ENCODE measurements at places on chromosomes 13 and 19. TPM values are rescaled to one million over a fixed set of nuclear protein-coding genes. Genes with fewer than 3 reads are reported as not detected.

DNA sequence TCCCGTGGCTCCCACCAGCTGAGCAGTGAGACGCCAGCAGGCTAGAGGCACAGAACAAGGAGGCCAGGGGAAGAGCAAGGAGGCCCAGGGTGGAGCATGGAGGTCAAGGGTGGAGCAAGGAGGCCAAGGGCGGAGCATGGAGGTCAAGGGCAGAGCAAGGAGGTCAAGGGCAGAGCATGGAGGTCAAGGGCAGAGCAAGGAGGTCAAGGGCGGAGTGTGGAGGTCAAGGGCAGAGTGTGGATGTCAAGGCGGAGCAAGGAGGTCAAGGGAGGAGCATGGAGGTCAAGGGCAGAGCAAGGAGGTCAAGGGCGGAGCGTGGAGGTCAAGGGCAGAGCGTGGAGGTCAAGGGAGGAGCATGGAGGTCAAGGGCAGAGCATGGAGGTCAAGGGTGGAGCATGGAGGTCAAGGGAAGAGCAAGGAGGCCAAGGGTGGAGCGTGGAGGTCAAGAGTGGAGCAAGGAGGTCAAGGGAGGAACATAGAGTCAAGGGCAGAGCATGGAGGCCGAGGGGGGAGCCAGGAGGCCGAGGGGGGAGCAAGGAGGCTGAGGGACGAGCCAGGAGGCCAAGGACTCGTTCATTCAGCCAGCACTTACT lies 27.7 kb downstream of the DPF1 start:
- no peak for DNase-seq

DNA sequence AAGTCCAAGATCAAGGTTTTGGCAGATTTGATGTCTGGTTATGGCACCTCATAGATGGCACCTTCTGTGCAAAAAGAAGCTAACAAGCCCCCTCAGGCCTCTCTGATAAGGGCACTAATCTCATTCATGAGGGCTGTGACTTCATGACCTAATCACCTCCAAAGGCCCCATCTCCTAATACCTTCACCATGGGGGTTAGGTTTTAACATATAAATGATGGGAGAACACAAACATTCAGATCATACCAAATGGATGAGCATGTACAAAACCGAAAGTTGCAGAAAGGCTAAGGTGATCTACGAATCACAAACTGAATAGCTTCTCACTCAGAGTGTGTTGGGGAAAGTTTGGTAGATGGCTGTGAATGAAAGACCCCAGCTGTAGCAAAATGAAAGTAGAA lies 217.4 kb downstream of the TBC1D4 start:
- DNase-seq: no peak

DNA sequence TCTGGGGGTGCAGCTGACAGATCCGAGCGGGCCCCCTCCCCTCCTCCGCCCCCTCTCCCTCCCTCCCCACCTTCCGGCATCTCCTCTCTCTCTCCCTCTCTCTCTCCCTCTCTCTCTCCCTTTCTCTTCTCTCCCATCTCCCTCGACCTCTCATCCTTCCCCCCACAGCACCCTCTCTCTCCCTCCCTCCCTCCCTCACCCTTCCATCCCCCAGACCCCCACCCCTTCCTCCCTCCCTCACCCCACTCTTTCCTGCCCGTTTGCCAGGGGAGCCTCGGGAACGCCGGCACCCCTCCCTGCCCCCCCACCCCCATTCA lies 666 bp downstream of the CELF5 start:
- no peak for DNase-seq

- DNase-seq: no peak
Measured at GRCh38 chr13:79589603-79590393, 108.8 kb downstream of the NDFIP2 start.

GRCh38 chr13:113114511-113115362 lies 7.9 kb upstream of the F10 start:
- DNase-seq: no peak

GRCh38 chr13:49584771-49585182 lies 581 bp downstream of the RCBTB1 start:
- peak; percentile 30 for DNase-seq

GRCh38 chr19:13899912-13900584 lies 5.9 kb downstream of the BRME1 start:
- no peak for DNase-seq

- no peak for DNase-seq
Measured at GRCh38 chr19:9413240-9413954, 22.0 kb downstream of the ZNF266 start.

- DNase-seq: no peak
Measured at GRCh38 chr19:7224209-7224686, 70.0 kb downstream of the INSR start.

- DNase-seq: no peak
Measured at GRCh38 chr19:42242069-42242511, 312 bp downstream of the GSK3A start.

Gene TNFRSF19
- not detected for total RNA-seq

Gene FXYD3
- total RNA-seq: not detected
